ENCODE measurements at places on chromosomes 5 and 9.

DNA sequence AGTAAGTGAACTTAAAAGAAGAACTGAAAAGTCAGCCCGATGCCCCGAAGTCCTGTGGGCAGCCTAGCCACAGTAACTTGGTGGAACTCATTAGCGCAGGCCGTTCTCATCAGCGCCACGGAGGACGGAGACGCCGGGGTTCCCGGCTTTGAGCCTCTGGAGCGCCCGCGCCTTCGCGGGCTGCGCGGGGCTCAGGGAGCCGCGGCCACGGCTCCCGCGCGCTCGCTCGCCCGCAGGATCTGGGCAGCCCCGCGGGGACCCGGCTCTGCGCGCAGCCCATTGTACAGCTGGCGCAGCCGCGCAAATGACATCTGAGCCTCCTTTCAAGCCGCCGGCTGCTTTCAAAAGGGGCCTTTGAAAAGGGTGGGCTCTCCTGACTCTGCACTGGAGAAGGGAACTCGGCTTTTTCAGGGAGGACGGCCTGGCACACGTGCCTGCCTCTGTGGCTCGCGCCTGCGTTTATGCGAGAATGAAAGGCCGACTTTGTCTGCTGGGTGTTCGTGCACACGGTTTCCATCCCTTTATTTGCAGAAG lies 40.7 kb downstream of the TLR4 start:
- DNase-seq, result no peak

DNA sequence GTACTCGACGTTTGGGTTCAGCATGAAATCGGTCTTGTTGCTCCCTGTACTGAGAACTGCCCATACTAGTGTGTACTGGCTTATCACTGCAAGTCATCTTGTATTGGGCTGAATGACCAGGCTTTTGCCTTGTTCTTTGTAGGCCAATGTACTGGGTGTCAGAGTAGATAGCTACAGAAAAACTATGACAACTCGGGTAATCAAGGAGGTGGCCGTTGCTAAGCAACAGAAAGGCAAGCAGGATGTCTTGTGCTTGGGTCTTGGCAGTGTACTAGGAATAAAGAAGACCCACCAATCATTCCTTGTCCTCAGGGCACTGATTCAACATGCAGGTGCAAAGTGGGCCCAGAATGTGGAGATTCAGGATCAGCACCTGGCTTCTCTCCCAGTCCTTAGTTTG lies 11.9 kb upstream of the SHISAL2B start:
- peak; percentile 47 for DNase-seq

DNA sequence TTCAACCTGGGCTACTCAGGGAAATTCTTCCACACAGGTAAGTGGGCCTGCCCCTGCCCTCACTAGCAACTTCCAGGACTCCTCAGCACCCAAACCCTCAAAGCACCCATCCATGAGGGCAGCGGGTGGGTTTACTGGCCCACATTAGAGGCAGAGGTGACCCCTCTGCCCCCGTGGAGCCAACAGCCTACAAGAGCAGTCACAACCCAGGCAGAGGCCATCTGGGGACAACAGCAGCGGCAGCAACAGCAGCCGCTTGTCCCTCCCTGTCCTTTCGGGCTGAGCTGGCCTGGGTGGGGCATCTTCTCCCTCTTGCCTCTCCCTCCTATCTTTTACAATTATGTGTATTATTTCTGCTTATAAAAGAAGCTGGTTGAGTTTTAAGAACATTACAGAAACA lies 25.1 kb downstream of the NDST1 start:
- DNase-seq, result no peak

- peak; percentile 51 for DNase-seq
These were observed 1.5 kb downstream of the SH3GLB2 start for GRCh38 chr9:129026442-129027223.

GRCh38 chr5:133252133-133252480 lies 200.3 kb downstream of the HSPA4 start:
- no peak for DNase-seq

DNA sequence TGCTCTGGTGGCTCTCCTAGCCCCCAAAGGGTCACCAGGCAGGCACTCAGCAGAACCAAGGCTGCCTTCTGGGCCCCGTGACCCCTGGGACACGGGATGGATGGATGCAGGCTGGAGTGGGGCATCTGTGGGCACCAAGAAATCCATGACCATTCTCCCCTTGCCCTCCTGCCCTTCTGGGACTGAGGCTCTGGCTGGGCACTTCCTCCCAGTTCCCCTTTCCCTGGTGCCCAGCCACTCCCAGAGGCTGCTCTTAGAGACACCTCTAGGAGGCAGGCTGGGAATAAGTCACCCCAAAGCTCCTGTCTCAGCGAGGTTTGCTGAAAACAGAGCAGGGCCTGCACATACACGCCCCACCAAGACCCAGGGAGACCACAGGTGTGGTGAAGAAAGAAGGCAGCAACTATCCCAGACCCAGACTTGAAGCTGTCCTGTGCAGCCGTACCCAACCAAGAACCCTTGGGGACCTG lies 943 bp downstream of the STING1 start:
- DNase-seq, result no peak

All from COR-L47 (cell line).